ENCODE measurements at places on chromosomes 11 and 22.
A peak's percentile ranks its signal among the peaks of the same experiment; 100 is the strongest.

DNA sequence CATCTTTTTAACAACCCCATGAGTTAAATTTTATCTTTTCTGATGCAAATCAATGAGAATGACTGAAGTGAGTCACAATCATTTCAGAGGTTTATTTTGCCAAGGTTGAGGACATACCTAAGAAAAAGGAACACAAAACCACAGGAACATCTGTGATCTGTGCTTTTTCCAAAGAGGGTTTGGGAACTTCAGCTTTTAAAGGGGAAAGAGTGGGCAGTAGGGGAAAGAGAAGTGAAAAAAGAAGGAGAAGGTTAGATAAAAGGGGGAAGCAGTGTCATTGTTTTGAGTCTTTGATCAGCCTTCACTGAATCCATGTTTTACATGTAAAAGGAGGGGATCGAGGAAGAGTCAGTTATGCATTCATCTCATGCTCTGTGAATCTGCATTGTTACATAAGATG, 45.3 kb upstream of the SPON1 start:
- no peak for DNase-seq

- peak; percentile 61 for DNase-seq
These were observed 27.5 kb upstream of the CABP7 start for GRCh38 chr22:29692327-29692640.

DNA sequence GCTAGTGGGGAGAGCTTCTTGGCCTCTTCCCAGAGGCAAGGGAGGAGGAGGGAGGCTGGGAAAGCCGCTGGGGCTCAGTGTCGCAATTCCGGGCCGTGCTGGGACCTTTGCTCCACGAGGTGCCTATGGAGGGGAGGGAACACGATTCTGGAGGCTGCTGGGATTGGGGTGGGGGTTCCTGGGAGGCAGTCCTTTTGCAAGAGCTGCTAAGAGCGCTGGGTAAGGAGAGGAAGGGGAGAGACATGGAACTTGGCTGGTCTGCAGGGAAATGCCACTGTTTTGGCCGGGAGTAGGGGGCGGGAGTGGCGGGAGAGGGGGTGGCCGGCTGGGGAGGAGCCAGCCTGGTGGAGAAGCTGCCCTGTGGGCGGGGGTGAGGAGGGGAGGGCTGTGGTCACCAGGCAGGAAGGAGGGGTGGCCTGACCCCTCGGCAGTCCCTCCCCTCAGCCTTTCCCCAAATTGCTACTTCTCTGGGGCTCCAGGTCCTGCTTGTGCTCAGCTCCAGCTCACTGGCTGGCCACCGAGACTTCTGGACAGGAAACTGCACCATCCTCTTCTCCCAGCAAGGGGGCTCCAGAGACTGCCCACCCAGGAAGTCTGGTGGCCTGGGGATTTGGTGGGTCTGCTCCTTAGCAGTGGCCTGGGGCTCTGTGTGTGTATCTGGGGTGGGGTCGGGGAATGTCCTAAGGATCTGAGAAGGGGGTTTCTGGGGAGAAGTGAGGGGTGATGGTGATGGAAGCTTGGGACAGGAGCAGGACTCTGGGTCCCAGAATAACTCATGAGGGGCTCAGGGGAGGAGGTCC, at the start of gene NR1H3:
Gene NR1H3, plus strand, starts transcription at position 480 of the 800 bp plus-strand sequence. CDS start 1,221 bp downstream, outside the sequence.
- DNase-seq, result peak; percentile 97

GRCh38 chr11:61637277-61637676, 42.9 kb upstream of the DAGLA start:
- peak; percentile 38 for DNase-seq

- no peak for DNase-seq
These were observed 6.5 kb downstream of the TKFC start for GRCh38 chr11:61339490-61339878.

GRCh38 chr11:132914600-132914999, 617.7 kb downstream of the OPCML start:
- DNase-seq, result no peak

Measured in H7 (cell line).